ENCODE measurements at places on chromosomes 6 and 20.

GRCh38 chr6:165665384-165665672 lies 2.3 kb upstream of the PDE10A start:
- DNase-seq, result no peak

- DNase-seq, result no peak
Observed at GRCh38 chr6:159203304-159204005, 34.3 kb downstream of the FNDC1 start.

DNA sequence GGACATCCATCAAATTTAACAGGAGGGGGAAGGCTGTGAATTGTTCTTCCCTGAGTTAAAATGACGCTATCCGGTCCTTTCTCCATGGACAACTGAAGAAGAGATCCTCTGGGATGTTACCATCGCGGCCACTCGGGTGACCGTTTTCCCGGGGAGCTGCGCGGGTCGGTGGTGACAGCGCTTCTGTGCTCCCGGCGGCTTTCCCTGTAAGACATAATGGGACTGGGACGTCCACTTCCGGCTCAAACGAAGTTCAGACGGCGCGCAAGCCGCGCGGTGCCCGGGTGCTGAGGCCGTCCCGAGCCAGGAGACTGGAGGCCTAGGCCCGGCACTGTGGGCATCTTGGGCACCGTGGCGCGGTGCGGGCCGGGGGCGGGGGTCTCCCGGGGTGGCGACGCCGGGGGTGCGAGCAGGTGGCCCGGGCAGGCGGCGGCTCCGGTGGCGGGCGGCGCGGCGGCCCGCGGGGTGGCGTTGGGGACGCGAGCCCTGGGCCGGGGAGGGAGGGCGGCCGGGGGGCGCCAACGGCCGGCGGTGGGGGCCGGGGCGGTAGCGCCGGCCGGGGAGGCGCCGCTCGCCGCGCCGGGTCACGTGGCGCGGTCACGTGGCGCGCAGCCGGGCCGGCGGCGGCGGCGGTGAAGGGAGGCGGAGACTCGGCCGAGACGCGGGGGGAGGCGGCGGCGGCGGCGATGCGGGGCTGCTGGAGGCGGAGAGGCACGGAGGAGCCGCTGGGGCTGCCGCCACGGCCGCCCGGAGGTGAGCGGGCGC lies 63.6 kb downstream of the GTF2H5 start:
- DNase-seq, result peak; percentile 57

GRCh38 chr6:156183678-156184077 lies 593.5 kb upstream of the ARID1B start:
- no peak for DNase-seq

GRCh38 chr6:128743974-128744765 lies 138.8 kb upstream of the LAMA2 start:
- DNase-seq, result no peak

DNA sequence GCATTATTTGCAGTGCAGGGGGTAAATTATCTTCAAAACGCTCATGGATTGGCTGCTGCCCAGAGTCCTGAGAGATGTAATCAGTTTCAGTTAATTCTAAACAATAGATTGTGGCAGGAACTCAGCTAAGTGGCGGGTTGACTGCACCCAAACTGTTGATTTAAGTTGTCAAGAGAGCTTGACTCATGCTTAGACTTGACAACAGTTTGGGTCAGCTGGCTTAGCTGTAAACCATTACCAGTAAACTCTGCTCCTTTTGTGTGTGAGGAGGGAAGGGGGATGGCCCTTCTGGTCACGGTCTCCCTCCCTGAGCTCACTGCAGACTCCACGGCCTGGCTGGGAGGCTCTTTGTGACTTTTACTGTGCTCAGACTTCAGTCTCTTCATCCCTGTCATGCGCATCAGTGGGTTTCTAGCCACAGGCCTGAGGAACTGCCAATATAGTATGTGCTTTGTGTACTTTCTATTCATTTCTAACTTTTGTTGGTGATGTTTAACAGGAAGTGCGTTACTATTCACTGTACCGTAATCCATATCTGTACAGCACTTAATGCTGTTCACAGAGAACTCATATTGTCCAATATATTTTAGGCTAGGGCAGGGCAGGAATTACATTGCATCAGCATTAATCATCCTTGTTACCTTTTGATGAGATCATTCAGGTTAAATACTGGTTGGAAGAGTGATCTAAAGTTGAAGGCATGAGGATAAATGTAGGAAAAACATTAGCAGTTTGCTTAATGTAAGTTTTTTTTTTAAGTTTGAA lies 488.3 kb downstream of the CDKAL1 start:
- no peak for DNase-seq

Data from stimulated activated CD4-positive, alpha-beta T cell treated with anti-CD3 and anti-CD28 coated beads, Interleukin-4, amount 100 ng/mL, for 48 hours (primary cell).